ENCODE measurements at places on chromosomes 7 and 10.

DNA sequence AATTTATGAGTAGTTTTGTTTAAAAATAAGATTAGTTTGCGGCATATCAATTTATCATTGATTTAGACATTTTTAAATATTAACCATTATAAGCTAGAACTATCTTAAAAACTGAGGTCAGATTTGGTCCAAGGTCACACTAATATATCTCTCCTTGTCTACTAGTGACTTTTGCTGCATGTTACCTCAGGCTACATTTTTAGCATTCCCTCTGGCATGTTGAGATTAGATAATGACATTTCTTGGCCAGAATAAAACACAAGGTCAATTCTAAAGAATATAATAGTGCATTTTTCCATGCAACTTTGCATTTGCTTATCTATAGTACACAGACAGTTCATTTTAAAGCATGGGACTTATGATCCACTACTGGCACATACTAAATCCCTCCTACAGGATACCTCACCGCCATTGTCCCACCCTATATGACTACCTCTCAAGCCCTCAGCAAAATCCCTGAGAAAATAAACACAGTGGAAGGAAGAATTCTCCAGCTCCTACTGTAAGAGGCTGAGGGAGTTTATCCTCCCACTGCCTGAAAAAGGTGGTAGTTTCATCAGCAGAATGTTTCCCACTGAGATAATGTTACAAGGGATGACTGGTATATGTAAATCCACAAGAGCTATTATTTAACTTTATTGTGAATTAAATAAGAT, 816.4 kb downstream of the GRM8 start:
- no peak for DNase-seq

DNA sequence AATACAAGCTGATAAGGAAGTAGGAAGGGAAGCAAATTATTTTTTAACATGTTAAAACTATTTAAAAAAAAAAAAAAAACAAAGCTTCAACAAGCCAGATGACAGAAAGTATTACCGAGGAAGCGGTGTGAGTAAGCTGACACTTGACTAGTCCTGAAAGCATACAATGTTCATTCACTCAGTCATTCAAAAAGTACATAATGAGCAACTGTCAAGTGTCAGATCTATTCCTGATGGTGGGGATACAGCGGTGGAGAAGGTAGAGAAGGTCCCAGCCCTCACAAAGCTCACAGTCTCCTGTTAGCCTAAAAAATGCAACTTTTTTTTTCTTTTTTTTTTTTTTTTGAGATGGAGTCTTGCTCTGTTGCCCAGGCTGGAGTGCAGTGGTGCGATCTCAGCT, 40.0 kb downstream of the RAPGEF5 start:
- no peak for DNase-seq

DNA sequence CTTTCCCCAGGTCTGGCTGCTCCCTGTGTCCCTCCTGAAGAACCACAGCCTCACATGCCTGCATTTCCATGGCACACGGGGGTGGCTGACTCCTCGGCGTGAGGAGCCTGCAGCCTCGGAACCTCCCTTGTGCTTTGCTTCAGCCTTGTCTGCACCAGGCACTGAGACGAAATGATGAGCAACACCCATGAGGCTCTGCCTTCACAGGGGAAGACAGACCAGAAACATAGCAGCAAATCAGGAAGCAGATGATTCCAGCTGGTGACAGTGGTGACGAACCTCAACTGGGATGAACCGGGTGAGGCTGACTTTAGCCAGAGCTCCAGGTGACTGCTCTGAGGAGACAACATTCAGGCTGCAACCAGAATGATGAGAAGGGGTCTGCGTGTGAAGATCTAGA, 84.5 kb upstream of the SMNDC1 start:
- DNase-seq = no peak

DNA sequence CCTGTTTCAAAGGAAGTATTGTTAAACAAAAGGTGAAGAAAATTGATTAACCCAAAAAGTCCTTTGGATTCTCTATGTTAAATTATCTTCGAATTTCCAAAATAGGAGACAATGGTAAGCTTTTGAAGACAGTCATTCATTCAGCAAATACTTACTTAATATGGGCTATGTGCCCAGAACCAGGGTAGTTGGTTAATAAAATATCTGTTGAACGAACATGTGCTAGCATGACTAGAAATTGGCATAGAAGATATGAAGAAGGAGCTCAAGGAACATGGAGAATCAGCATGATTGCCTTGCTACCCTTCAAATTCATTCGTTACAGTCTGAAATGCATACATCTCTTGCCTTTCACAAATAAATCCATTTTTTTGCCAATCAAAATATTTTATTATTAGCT, 123.1 kb upstream of the RHEB start:
- DNase-seq = no peak

DNA sequence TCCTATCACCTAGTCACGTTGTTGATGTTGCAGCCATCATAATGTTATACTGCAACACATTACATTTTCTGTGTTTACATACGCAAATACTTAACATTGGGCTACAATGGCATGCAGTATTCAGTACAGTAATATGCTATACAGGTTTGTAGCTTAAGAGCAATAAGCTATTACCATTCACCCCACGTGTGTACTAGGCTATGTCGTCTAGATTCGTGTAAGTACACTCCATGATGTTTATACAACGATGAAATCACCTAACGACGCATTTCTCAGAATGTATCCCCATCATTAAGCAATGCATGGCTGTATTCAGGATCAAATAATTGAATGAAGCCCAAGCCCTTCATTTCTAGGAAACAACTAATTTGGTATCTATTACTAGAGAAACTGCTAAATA, 43.4 kb upstream of the C1GALT1 start:
- no peak for DNase-seq

GRCh38 chr10:126950401-126951105, 45.3 kb downstream of the DOCK1 start:
- DNase-seq = no peak
